ENCODE measurements at places on chromosomes 2 and 18.
A peak's percentile ranks its signal among the peaks of the same experiment; 100 is the strongest.

DNA sequence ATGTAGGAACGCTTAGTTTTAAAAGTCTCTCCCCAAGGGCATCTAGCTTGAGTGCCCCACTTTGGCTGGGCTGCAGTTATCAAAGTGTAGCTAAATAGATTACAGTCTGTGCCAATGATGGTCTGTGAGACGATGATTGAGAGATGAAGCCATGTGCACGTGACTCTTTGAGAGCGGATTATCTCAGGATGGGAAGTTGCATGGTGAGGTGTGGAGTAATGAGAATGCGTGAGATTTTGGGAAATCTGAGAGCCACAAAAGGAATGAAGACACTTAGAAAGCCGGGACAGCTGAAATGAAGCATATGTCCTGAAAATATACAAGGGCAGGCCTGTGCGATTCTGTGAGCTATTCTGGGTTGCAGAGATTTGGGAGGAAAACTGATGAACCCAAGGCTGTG is 370.0 kb downstream of the TGIF1 start:
- no peak for DNase-seq

- no peak for DNase-seq
These were observed 34.3 kb downstream of the ZAP70 start for GRCh38 chr2:97747716-97748115.

DNA sequence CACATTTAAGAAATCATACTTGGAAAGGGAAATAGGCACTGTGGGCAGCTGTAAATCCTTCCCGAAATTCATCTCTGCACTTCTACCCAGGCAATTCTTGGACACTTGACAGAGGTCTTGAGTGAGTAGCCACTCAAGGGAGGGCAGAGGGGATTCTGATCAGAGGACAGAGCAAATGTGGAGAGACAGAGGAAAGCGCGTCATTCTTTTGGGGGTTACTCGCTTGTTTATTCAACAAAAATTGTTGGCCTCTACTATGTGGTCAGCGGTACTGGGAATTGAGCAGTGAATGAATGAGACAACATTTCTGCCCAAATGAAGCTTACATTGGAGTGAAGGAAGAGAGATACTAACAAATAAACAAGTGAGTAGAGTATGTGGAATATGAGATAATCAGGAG is 41.4 kb upstream of the YES1 start:
- DNase-seq: no peak

DNA sequence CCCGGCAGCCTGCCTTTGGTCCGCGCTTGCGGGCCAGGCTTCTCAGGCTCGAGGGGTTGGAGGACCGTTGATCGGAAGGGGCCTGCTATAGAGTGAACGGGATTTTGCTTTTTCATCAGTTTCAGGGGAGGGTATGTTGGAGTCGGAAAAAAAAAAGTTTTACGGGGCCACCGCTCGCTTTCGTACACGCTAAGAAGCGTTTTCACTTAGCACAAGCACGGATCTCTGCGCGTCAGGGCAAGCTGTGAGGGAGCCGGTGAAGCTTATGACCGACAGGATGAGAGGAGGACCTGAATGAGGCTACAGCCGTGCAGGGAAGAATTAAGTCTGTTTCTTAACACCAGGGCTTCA is 443 bp downstream of the CPSF3 start:
- peak; percentile 24 for DNase-seq

DNA sequence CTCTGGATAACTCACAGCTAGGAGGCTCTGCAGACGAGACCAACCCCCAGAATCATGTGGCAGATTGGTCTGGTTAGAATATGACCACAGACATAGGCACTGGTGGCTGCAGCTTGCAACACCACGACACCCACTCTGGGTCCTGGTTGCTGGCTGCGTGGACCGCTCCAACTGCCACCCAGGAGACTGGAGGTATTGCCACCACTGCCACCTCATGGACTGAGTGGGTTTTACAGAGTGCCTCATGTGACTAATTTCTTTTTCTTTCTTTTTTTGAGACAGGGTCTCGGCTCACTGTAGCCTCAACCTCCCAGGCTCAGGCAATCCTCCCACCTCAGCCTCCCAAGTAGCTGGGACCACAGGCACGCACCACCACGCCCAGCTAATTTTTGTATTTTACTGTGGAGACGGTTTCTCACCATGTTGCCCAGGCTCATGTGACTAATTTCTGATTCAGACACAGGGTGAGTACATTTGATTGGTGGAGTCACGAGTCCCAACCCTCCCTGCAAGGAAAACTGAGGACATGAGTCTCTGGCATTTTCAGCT is 29.9 kb upstream of the NT5DC4 start:
- peak; percentile 53 for DNase-seq

GRCh38 chr2:128474036-128474955 is 155.6 kb upstream of the HS6ST1 start:
- DNase-seq: no peak

- DNase-seq: no peak
These were observed 143.1 kb downstream of the FHOD3 start for GRCh38 chr18:36440614-36441013.

- no peak for DNase-seq
These were observed 795 bp upstream of the TCF7L1 start for GRCh38 chr2:85132397-85132796.

DNA sequence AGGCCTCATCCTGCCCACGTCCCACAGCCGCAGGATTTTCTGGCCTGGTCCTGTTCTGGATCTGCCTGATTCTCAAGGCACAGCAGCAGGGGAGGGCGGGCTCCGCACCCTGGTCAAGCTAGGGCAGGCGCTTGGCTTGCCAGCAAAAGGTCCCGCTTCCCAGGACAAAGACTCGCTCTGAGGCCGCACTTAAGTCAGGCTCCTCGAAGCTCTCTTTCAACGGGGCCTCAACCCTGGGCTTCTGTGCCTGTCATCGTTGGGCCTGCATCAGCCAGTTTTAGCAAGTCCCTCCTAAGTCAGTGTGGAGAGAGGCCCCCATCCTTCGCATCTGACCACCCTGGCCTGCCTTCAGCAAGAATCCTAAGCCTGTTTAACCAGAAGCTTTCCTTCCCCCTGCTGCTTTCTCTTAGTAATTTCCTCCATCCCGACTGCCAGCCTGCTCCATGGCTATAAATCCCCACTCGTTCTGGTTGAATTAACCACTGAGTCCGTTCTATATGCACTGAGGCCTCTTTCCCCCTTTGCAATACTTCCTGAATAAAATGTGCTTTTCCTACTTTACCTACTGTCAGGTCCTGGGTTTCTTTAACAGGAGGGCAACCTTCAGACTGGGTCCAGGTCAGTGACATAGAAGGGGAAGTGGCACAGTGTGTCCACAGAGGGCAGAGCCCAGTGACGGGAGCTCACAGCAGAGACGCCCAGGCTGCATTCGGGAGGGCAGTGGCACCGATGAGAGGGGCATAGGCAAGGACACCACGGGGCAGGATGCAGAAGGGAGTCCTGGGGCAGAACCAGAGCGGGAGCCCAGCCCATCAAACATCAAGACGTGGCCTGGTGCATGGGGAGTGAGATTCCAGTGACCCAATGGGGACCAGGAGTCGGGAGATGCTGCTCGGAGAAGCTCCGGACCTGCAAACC is 62.7 kb downstream of the SP110 start:
- DNase-seq: no peak

- DNase-seq: no peak
These were observed 15.2 kb downstream of the M1AP start for GRCh38 chr2:74632939-74633312.

DNA sequence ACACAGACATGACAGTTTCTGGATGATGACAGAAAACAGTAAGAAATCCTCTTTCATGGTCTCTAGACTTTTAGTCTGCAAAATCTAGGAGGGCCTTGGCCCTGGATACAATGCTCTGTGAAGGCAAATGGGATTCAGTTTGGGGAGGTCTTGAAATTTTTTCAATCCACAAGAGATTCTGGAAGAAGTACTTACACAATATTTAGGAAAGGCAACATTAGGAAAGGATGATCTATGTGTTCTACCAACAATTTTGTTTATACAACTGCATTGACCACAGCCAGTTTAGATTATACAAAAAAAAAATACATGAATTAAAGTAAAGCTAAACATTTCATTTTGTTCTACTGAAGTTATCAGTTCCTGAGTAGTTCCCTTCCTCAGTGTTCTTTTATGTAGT is 208.0 kb downstream of the SRBD1 start:
- DNase-seq: no peak

- DNase-seq: no peak
These were observed 13.5 kb downstream of the CCDC121 start for GRCh38 chr2:27615316-27615715.

DNA sequence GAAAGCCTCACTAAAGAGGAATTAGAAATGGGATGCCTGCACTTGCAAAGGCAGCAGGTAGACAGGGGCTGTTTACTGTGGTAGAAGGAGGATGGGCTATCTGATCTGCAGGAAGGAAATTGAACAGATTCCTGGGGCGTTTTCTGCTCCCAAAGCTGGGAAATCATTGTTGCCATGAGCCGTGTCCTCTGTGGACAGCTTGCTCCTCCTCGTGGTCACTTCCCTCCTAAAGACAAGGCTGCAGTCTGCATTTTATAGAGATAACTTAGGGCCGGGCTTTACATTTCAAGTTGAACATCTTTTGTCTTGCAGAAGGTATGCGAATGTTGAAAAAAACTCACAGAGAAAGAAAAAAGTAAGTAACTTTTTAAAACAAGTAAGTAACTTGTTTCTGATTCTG is 50.9 kb downstream of the DCDC2C start:
- DNase-seq: no peak

- peak; percentile 9 for DNase-seq
These were observed 550 bp downstream of the RAB1A start for GRCh38 chr2:65129286-65129825.

DNA sequence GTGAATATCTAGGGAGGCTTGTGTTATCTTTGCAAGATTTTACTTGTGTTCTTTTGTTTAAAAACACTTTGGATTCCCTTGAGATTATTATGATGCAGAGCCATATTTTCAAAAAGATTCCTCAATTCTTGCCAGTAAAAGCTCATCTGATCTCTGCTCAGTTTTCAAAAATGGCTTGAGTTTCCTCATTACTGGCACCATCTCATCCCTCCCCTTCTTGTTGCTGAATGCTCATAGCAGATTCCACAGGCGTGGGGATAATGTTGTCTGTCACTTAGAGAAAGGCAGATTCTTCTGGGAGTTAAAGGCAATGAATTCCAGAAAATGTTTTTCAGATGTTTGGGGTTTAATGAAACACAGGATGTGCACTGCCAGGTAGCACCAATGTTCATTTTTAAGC is 170.4 kb upstream of the TANK start:
- no peak for DNase-seq

- DNase-seq: no peak
These were observed 7.9 kb upstream of the NDUFV2 start for GRCh38 chr18:9094307-9095226.

DNA sequence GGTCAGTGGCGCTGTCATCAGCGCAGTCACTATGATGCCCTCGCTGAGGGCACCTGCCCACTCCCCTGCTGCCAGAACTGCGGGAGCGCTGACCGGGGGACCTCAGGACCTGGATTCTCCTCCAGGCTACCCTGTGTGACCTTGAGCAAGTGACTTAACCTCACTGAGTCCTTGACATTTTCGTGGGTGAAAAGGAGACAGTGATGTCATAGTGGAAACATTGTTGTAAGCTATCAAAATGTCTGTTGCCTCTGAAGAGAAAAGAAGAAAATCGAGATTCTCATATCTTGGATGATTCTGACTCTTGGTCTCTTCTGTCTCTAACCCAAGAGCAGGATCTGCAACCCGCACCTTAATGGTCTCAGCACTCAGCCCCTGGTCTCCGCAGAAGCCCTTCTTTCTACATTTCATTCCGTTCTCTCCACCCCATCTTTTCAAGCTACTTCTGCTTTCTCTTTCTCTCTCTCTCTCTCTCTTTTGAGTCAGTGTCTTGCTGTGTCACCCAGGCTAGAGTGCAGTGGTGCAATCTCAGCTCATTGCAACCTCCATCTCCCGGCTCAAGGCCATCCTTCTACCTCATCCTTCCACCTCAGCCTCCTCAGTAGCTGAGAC is 978 bp upstream of the TUBA4A start:
- peak; percentile 69 for DNase-seq

DNA sequence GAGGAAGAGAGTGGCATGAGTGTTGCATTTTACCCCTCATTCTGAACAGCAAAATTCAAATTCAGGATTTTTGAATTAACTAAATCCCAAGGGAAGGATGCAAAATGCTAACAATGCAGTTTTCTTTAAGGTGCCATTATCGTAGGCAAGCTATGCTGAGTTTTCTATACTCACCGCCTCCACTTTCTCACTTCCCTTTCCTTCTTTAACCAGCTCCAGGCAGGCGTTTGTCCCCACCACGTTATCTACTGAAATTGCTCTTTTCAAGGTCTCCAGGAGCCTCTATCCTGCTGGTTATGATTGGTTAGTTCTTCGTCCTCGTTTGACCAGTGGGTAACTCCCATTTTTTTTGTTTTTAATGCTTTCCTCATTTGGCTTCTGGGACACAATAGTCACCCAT is 1.8 kb upstream of the CPO start:
- no peak for DNase-seq

- no peak for DNase-seq
These were observed 97.6 kb upstream of the PPP1CB start for GRCh38 chr2:28653892-28654662.

GRCh38 chr2:173998386-173998785 is 33.2 kb upstream of the SP3 start:
- no peak for DNase-seq

DNA sequence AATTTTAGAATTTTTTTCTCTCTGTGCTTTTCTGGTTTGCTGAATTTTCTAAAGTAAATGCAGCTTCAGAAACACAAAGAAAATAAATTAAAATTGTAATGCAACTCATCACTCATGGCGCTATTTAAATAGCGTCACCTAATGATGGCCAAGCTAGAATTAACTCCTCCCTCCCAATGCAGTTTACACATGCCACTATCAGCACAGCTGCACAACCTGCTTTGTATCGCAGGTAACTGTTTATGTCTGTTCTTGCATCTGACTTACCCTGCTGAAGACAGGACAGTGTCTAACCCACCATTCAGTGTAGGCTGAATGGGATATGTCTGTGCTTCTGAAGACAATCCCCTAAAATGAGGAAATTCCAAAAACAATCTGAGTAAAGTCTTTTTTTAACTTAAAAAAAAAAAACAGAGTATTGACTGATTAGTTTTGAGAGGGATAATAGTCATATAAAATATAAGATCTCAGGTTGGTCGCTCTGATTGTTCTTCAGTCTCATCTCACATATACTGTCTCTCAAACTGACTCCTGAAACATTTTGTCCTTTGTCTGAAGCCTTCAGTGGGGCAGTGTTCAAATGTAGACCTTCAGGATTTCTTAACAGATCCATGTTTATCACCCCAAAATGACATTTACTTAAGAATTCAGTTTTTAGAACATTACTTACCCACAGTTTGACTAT is 271.4 kb downstream of the ZEB2 start:
- DNase-seq: no peak
